ENCODE measurements at places on chromosomes 1 and 21.

DNA sequence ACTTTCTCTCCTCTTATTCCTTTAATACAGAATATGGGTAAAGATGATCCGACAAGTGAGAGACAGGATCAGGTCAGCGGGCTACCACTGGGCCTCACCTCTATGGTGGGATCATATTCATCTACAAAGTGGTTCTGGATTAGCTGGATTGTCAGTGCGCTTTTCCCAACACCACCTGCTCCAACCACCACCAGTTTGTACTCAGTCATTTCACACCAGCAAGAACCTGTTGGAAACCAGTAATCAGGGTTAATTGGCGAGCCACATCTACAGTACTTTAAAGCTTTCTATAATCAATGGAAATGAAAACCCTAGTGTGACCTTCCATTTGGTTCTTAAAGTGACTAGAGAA lies 643 bp downstream of the NRAS start:
- DNase-seq = no peak

DNA sequence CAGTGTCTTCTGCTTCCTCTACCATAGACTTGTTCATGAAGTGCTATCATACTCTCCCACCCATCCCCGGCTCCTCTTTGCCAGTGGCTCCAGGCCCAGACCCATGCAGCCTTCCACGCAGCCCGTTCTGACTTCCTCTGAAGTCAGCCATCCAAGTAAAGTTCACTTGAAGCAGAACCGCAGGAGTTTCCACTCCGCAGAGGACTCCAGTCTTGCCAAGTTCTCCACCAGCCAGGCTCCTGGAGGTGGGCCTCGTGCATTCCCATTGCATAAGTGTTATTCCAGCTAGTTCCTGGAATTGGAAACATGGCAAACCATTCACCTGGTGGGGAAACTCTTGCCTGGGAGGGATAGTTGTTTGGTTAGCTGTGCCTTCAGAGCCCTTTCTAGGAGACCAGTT lies 185.1 kb downstream of the PLPP3 start:
- DNase-seq = no peak

DNA sequence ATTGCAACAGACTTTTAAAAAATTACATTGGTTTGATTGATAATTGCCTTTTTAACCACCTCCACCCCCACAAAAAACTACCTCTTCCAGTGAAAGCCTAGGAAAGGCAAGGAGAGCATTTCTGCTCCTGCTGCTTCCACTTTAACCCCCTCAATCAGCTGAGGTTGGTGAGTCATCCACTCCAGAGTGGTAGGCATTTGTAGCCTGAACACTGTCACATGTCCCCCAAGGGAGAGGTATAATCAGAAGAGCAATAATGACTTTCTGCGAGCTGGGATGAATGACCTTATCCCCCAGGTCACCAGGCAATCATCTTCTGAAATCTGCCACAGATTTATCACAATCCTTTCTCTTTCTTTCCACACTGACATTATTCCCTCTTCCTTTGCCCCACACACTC lies 126.6 kb upstream of the CAMK1G start:
- no peak for DNase-seq

DNA sequence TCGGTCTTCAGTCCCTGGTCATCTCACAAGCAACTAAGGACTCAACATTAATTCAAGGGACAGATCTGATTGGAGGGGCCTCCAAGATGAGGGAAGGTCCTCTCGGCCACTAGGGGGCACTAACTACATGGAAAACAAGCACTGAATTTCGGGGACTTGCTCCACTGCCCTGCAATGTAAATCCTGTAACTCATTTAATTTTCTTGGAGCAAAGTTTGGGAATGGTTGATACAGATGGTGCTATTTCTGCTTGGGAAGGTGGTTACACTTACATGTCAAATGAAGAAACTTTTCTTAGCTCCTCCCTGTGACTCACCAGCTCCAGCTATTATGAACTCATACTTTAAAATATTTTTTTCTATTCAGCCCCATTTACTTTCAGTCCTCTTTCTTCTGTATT lies 97.4 kb upstream of the KCNJ15 start:
- DNase-seq = peak; percentile 46

DNA sequence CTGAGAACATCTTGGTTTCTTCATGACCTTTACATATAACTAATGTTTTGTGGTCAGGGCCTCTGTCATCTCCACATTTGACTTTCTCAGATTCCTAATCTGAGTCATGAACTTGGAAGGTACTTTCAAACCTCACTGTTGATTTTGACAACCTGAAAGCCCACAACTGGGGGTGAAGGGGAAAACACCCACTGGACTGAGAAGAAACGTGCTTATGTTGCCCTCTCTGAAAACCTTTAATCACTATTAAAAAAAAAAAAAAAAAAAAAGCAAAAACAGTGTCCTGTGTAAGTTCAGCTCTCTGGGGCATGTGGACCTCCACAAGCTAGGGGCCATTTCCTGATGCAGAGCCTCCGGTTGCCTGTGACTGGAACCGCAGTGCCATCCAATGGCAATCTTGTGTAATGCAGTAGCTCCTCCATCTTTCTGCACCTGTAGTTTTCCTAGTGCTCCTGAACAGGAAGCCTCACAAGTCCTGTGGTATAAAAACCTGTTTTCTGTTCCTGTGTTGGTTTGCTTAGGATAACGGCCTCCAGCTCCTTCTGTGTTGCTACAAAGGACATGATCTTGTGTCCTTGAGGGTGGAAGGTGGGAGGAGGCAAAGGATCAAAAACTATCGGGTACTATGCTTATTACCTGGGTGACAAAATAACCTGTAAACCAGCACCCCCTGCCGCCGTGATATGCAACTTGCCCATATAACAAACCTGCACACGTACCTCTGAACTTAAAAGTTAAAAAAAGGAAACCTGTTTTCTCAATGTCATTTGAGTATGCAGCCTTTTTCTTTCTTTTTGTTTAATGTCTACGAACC lies 124.5 kb downstream of the ZNF648 start:
- DNase-seq = peak; percentile 33

DNA sequence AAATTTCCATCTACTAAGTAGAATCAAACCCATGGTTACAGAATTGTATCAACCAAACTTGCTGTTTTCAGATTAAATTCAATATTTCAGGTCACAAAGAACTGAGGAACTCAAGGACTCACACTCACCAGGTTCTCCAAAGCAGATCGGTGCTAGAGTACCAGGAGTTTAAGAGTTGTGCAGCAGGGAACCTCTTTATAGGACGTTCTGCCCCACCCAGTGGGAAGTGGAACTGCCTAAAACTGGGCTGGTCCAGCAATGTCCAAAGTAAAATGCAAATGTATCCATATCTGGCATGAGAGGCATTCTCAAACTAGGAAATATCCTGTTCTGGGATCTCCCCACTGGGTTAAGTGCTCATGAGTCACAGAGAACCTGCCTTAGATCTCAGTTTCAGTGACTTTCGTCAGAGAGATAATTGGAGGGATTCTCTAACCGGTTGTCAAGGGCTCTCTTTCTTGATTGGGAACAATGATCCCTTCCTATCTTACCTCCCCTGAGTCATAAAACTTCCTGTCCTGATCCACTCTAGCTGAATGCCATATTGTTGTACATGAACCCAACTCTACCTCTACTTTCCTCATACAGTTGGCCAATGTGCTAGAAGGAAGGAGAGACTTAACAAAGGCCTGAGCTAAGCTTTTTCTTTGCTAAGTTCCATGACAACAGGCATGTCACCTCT lies at the start of gene SPRR2D:
SPRR2D (minus strand) TSS at position 171 of the 682 bp plus-strand sequence. CDS start 774 bp downstream, outside the sequence.
- no peak for DNase-seq

DNA sequence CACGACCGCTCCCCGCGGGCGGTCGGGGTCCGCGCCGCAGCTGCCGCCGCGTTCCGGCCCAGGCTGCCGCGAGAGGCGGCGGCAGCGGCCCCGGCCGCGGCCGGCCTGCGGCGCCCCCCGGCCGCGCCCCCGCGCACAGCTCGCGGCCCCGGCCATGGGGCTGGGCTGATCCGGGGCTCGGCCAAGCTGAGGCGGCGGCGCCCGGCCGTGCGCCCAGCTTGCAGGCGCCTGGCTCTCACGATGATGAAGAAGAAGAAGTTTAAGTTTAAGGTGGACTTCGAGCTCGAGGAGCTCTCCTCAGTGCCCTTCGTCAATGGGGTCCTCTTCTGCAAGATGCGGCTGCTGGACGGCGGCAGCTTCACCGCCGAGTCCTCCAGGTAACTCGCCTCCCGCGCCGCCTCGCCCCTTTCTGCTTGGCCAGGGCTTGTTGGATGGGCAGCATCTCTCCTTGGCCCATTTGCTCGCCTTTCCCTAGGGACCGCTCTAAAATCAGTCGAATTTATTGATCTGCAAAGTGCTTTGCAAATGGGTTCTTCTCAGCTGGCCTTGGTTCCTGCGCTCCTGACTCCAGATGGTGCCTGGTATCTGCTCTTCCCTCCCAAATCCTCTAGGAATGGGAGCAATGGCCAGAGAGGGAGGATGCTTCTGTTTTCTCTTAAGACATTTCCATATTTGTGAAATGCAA lies 431 bp downstream of the EEIG2 start:
- no peak for DNase-seq

- peak; percentile 51 for DNase-seq
Measured at GRCh38 chr1:2611031-2611501, 21.8 kb downstream of the MMEL1 start.

GRCh38 chr1:9319789-9320519 lies 27.3 kb downstream of the SPSB1 start:
- DNase-seq = no peak

DNA sequence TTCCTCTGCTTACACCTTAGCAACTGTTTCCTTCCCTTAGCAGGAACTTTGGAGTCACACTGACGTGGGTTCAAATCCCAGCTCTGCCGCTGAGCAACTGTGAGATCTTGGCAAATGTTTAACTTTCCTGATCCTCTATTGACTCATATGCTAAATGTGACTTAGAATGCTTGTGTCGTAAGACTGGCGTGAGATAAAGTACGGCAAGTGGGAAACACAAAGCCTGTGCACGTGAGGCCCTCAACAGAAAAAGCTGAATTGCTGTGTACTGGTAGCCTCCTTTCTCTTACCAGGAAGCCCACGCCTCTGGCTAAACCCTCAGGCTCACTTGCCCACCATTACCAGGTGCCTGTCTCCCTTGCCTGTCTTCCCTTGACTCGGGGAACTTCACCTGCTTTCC lies 135.4 kb upstream of the TNR start:
- no peak for DNase-seq

DNA sequence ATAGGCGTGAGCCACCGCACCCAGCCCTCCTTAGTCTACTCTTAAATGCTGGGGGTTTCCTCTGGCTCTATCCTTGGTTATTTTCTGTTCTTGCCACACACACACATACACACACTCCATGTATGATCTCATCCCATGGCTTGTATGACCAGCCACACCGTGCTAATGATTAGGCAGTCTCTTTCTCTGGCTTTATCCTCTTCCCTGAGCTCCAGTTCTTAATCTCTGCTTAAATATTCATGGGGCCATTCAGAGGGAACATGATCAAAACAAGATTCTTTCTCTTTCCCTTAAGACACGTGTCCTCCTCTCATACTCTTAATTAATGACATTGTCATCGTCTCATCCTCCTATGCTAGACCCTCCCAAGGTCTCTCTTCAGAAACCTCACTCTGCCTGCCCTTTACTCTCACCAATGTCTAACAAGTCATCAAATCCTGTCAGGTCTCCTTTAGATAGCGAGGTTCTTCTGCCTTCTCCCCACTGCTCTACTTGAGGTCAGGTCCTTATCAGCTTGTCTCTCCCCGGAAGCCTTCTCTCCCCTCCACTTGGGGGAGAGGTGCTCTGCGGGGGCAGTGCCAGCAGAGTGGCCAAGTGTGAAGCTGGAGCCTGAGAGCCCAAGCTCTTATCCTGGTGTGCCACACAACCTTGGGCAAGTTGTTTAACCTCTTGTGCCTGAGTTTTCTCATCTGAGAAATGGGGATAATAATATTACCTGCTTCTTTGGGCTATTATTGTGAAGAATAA lies 83.0 kb upstream of the GNG12 start:
- no peak for DNase-seq

DNA sequence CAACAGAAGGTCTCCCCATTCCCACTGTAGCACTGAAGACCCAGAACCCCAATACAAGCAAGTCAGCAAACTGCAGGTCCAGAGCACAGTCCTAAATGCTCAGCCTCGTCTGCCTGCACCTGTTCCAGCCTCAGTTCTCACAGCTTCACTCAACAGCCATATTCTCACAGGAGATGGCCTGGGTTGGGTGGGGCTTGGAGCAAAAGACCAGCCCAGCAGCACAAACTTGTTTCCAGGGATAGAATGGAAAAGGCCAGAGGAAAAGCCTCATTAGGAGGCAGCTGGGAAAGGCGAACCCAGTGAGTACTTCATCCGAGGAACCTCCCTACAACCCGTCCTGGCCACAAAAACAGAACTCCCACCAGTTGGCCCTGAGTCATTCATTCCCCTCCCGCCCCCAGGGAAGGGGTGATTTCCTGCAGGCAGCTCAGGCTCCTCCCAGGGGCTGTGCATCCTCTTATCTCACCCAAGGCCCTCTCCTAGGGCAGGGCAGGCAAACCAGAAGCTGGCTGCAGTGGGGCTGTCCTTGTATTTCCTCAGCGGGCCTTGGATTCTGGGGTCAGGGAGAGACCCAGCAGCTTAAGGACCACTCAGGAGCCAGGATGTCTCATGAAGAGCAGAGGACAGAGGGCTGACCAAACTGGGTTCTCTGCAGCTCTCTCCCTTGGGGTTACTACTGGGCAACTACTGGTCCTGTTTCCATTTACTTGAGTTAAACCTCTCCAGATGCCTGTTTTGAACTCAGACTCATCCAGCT lies 7.4 kb upstream of the MPL start:
- peak; percentile 58 for DNase-seq

DNA sequence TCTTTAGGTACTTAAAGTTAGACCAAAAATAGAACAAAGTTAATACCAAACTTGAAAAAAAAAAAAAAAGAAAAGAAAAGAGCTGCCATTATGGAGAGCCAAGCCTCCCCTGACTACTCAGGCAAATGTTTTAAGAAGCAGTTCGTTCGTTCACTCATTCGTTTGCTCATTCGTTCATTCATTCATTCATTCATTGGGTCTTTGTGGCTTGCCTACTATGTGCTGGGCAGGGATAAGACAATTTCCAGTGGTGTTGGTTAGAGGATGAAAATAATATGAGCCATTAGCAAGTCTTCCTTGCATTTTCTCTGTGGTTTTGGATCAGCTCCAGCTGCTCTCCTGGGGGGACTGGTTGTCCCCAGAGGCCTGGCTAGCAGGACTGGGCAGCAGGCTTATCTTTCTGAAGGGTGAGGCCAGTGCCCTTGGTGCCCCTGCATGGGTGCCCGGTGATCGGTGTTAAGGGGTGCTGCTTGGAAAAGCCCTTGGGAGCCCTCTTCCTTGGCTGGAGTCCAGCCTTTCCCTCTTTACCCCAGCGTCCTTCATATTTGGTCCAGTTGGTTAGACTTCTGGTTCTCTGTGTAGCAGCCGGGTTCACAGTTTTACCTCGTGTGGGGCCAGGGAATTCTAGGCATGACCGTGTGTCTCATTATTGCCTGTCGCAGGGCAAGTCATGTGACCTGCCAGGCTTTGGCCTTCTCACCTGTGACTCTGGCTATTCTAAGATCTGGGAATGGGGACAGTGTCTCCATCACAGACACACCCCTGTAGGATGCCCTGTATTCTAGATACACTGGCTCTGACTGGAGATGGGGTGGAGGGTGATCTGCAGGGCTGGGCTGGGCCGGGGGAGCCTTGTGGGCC lies 32.8 kb downstream of the LHX4 start:
- no peak for DNase-seq

- no peak for DNase-seq
Measured at GRCh38 chr1:204222764-204223055, 8.9 kb upstream of the GOLT1A start.
